ENCODE measurements at places on chromosomes 13 and 19.

- no peak for DNase-seq
Observed at GRCh38 chr13:51057001-51057400, 54.1 kb downstream of the C13orf42 start.

- no peak for DNase-seq
Observed at GRCh38 chr13:32075170-32075851, 43.7 kb downstream of the FRY start.

DNA sequence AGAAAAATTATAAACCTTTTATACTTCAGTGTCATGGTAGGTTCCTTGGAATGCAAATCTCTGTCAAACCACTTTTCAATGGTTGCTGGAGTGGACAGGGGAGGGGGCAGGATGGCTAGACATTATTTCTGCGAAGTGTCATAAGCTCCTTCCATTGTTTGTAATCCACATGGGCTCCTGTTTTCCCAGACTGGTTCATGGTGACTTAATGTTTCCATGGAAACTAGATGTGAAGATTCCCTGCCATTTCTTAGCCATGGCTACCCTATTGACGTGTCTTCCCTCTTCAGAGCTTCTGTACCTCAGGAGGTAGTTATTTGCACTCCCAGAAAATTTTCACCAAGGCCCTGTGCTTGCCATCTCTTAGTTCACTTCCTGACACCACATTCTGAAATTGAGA lies 95.3 kb downstream of the UFM1 start:
- no peak for DNase-seq

- no peak for DNase-seq
Observed at GRCh38 chr13:80340651-80341100, 250 bp downstream of the SPRY2 start.

DNA sequence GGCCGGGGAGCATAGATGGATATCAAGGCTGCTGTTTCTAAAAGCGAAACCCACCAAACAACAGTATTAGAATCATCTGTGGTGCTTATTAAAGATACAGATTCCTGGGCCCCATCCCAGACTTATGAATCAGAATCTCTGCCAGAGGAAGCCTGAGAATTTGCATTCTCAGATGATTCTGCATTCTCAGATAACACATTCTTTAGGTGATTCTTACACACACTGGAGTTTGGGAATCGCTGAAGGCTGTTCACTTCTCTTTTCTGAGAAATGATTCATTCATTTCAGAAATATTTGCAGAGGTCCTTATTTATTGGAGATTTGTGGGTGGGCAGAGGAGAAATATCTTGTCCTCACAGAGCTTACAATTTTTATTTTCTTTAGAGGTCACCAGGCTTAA lies 24.4 kb downstream of the ALOX5AP start:
- DNase-seq, result no peak

GRCh38 chr19:41532526-41532925 lies 43.4 kb upstream of the CEACAM21 start:
- DNase-seq, result no peak

- DNase-seq, result no peak
Observed at GRCh38 chr19:19280561-19280960, 7.5 kb upstream of the TM6SF2 start.

Data from MM.1S (cell line).